ENCODE measurements at places on chromosomes 4 and X.

DNA sequence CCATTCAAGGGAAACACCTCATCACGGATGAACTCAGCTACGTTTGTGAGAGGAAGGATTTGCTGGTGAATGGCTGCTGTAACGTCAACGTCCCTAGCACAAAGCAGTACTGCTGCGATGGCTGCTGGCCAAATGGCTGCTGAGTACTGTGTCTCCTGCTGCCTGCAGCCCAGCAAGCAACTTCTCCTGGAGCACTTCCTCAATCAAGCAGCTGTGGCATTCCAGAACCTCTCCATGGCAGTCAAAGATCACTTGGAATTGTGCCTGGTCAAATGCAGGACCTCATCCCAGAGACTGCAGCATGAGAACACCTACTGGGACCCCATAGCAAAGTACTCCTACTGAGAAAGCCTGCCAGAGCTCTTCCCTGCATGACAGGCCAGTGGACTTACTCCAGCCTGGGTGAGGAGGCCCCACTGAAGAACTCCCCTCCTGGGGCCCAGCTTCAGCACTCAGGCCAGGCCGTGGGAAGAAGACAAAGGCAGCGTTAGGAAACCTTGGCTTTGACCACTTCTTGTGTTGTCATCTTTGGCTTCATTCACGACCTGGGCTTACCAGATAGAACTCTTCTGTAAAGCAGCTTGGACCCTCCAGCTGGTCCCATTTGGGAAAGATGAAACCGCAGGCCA lies 244.3 kb downstream of the RBMX2 start:
- no peak for DNase-seq

DNA sequence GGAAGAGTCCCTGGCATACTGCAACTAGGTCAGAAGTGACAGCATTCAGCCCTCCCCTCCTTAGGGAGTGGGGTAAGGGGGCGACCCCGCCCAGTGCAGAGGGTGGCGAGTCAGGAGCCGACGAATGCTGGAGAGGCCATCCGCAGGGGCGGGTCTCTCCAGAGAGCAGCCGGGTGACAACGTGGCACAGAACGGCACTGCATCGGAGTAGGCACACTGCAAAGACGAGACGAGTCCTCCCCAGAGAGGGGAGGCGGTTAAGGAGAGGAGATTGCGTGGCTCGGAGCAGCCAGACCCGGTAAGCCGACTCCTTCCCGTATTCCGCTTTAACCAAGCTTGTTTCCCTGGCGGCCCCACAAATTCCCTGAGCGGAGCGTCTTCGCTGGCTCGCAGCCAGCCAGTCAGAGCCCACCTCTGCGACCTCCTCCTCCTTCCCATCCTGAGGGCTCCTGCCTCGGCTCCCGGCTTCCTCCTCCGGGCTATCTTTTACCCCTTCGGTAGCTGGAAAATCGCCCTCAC lies 54.9 kb downstream of the LINC00632 start:
- DNase-seq = no peak

GRCh38 chr4:40956721-40957255 lies 207.0 kb downstream of the NSUN7 start:
- DNase-seq = no peak

- no peak for DNase-seq
These were observed 173.6 kb upstream of the NUDT6 start for GRCh38 chr4:123096038-123096437.

DNA sequence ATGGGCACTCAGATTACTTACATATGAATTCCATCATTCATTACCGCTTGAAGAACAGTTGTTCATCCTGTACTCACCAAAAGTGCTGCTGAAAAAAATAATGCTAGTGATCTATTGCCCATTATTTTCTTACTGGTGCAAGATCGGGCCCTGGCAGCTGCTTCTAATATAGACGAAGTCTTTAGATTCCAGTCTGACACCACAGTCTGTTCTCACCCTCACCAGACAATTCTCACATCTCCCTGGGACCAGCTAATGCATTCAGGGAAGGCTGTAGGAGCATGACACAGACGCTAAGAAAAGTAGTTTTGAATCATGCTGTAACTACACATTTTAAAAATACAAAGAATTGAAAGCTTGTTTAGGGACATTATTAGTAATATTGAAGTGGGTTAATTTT lies 13.8 kb downstream of the GEMIN8 start:
- DNase-seq = no peak

- DNase-seq = no peak
These were observed 7.6 kb downstream of the ZXDA start for GRCh38 chrX:57902633-57903032.

DNA sequence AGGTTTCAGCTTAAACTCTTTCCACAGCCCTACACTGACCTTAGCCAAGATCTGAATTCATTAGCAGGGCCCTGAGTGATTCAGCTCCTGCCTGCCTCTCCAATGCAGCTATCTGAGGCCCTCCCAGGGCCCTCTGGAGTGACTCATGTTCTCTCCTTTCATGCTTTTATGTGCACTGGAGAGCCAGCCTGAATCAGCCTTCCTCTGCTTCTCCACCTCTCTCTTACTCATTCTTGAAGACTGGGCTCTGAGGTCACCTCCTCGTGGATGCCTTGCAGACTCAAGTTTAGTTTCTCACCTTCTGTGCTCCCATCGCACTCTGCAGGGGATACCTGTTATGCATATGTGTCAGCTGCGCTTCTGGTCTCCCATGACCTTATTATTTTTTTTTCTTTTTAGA lies 3.1 kb upstream of the OCIAD2 start:
- DNase-seq = no peak

DNA sequence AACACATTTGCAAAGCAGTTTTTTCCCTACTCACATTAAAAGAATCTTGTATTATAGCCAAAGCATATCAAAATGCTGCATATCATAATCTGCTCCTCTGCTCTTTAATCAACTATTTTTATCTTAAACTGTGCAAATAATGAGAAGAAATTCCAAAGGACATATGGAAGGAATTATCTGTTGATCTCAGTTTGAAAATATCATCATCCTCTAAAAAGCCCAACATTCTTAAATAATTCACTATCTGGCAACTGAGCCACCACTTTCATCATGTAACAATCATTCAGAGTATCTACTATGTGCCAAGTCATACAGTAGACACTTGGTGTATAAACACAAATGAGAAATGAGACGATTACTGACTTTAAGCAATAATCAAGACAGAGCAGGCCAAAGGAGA lies 63.0 kb downstream of the PRSS12 start:
- DNase-seq = no peak

DNA sequence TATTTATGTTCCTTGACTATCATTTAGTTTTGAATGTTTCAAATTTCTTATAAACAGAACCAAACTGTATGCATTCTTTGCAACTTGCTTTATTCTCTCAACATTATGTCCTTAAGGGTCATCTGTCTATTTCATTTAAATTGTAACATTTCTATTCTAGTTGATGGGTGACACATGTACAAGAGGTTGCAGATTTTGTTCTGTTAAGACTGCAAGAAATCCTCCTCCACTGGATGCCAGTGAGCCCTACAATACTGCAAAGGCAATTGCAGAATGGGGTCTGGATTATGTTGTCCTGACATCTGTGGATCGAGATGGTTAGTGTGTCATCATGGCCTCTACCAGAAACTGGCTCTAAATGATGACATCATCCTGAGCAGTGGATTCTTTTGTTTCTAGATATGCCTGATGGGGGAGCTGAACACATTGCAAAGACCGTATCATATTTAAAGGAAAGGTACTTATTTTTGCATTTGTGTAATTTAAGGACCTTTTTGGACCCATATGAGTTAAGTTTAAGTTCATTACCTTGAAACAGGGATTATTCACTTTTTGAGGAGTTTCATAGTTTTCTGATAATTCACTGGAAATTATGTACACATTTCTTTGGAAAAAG lies 6.1 kb downstream of the LIAS start:
- DNase-seq = no peak

DNA sequence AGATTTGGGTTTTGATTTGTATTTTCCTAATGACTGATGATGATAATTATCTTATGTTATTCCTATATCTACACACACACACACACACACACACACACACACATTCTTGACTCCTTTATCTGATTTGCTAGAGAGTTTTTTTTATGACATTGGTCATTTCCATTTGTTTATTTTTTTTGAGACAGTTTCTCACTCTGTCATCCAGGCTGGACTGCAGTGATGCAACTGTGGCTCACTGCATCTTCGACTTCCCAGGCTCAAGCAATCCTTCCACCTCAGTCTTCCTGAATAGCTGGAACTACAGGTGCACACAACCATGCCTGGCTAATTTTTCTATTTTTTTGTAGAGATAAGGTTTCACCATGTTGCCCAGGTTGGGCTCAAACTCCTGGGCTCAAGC lies 6.7 kb downstream of the ZNF81 start:
- DNase-seq = no peak

DNA sequence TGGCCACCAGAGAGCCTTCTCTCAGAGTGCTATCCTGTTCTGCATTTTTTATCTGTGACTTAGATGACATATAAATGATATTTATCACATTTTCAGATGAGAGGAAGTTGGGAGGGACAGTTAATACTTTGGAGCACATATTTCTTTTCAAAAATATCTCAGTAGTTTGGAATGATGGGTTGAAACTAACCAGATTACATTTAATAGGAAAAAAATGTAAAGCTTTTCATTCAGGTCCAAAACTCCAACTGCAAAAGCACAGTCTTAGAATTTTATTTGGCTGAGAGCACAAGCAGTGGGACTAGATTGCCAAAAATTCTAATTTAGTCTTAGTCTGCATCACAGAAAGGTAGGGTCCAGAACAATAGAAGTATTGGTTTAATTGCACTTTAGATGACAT lies 248.2 kb upstream of the TEX13A start:
- no peak for DNase-seq

- DNase-seq = no peak
These were observed 8.8 kb upstream of the BMP2K start for GRCh38 chr4:78767350-78767749.

- no peak for DNase-seq
These were observed 6.5 kb downstream of the SHOX start for GRCh38 chrX:636981-637659.

- DNase-seq = no peak
These were observed 783.5 kb upstream of the MAGEB2 start for GRCh38 chrX:29431895-29432294.

GRCh38 chrX:96704629-96705028 lies 20.0 kb downstream of the DIAPH2 start:
- DNase-seq = no peak

DNA sequence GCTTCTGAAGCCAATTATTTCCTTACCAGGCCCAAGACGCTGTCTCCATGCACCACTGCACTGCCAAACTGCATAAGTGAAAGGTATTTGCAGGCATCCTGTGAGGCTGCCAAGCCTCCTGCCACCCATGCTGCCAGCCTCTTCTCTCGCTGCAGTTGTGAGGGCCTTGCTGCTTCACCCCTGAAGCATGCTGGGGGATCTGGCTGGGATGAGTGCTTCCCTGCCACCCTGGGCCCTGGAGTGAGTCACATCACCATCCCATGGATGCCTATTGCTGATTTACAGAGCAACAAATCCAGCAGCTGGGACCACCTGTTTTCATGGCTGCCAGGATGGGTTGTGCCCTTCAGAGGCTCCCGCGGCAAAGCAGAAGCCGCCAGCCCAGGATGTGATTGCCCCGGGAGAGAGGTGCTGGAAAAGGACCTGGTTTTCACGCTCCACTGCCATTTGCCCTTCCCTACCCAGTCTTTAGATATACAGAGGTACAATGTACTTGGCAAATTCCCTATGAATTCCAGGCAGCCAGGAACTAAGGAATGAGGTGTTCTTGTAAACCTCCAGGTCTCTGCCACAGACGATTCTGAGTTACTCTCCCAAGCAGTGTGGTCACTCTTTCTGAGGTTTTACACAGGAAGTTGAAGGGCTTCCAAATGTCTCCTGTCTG lies 41.5 kb upstream of the PTCHD1 start:
- no peak for DNase-seq

DNA sequence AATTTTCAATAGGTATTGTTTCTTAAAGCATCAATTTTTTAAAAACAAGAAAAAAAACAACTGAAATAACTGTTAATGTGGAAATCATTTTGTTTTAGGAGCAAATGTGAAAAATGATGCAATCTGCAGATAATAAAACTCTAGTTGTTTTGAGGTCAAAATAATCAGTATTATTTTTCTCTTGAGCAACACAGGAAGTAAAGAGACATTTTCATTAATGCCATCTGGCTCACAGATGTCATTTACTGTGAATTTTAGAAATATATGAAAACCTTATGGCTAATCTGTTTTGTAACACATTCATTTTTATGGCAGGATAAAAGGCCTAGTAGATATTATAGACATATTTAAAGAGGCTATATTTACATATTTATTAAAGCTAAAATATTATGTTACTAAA lies 141.6 kb downstream of the PCDH18 start:
- DNase-seq = peak; percentile 52

DNA sequence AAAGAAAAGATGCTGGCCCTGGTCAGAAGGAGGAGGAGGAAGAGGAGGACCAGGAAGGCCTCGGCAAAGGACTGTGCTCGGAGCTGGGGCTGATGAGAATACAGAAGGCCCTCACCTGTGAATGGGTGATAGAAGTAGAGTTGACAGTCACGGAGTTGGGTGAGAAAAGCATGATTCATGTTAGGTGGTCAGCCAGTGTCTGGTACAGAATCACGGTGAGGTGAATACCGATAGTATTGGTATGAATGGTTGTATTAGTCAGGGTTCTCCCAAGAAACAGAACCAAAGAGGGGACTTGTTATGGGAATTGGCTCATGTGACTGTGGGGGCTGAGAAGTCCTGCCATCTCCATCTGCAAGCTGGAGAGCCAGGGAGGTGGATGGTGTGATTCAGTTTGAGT lies 32.5 kb upstream of the FAM156A start:
- DNase-seq = no peak

DNA sequence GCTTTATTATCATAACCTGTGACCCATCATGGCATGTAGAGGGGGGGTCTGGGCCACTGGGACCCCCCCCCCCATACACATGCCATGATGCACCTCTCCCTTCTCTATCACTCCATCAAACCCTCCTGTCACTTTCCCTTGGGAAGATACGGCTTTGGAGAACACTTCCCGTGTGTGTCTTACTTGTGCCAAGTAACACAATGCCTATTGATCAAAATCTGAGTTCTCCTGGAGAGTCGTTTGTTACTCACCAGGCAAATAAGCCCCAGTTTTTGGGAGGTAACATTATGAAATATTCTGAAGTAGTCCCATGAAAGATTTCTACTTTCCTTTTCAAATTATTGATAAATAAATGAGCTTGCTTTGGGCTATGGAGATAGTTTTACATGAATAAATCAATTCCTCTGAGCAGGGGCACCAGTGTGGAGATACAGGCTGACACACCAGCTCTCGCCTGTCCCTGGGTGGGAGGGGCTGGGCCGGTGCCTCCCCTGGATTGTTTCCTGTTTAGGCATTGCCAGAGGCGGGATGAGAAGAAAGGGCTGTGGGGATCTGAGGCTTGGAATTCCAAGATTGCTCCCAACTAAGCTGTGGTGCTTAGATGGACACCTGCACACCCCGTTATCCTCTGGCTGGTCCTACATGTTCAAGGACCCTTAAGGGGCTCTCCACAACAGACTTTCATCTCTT lies 63.2 kb upstream of the WWC2 start:
- DNase-seq = no peak

DNA sequence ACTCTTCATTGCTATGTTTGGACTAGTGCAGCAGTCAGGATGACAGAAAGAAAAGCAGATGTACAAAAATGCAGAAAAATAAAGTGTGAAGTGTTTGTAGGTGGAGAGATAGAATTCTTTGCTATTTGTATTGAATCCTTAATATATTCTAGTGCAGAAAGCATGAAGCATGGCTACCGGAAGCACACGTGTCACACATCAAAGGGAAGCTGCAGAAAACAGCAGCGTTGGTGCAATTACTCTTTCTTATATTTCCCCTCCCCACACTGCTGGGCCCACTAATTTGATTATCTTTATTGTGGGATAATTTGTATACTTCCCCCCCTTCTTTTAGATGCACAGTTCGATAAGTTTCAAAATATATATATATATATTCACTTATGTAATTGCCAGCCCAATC lies 35.9 kb upstream of the TAPT1 start:
- no peak for DNase-seq

Measured in NCI-H1694 (cell line).